Colonic mucosa (tissue), 4 donors: ENCODE measurements at places on chromosomes 4 and X.

DNA sequence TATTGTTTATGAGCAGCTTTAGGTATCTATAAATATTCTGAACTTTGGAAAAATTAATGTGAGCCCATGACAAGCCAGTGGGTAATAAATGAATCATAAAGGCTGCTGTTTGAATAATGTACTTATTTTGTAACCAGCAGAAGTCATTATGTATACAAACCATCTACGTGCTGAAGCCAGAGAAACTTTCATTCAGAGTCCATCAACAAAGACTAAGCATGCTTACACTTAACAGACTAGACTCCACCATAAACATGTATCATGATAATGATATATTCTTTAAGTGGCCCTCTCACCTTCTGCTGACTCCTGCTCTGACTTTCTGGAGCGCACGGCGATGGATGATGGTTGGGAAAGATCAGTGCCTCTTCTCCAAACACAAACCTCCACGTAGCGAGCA lies 72.0 kb downstream of the SMARCA5 start:
- no peak overlapping the region for H3K27ac ChIP-seq
- no peak overlapping the region for H3K4me3 ChIP-seq
- no peaks in the 10 kb centered on the region for H3K27me3 ChIP-seq
- DNase-seq = no peak
- H3K36me3 ChIP-seq = no peaks in the 10 kb centered on the region

DNA sequence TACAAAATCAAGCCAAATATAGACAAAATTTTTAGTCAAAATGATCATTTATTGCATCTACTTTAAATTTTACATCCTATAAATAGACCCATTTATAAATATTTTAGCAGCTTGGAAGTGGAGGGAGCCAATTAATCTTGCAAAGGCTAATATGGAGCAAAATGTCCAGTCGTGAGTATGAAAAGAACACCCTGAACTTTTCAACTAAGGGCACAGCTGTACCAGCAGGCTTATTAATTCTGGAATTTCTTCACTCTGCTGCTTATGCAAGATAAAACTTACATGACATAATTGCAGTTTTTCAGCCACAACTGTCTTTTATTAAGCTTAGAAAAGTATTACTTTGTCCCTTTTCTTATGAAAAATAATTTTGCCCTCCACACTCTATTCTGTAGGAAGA lies 22.9 kb upstream of the USP53 start:
- no peak overlapping the region for H3K4me3 ChIP-seq
- H3K27ac ChIP-seq = no peak overlapping the region
- H3K27me3 ChIP-seq = no peaks in the 10 kb centered on the region
- DNase-seq = no peak
- no peaks in the 10 kb centered on the region for H3K36me3 ChIP-seq

- no peaks in the 10 kb centered on the region for H3K36me3 ChIP-seq
- no peaks in the 10 kb centered on the region for H3K4me1 ChIP-seq
- H3K4me3 ChIP-seq = no peak overlapping the region
- no peak overlapping the region for H3K27ac ChIP-seq
Measured at GRCh38 chr4:153955327-153955726, 166.4 kb upstream of the SFRP2 start.

DNA sequence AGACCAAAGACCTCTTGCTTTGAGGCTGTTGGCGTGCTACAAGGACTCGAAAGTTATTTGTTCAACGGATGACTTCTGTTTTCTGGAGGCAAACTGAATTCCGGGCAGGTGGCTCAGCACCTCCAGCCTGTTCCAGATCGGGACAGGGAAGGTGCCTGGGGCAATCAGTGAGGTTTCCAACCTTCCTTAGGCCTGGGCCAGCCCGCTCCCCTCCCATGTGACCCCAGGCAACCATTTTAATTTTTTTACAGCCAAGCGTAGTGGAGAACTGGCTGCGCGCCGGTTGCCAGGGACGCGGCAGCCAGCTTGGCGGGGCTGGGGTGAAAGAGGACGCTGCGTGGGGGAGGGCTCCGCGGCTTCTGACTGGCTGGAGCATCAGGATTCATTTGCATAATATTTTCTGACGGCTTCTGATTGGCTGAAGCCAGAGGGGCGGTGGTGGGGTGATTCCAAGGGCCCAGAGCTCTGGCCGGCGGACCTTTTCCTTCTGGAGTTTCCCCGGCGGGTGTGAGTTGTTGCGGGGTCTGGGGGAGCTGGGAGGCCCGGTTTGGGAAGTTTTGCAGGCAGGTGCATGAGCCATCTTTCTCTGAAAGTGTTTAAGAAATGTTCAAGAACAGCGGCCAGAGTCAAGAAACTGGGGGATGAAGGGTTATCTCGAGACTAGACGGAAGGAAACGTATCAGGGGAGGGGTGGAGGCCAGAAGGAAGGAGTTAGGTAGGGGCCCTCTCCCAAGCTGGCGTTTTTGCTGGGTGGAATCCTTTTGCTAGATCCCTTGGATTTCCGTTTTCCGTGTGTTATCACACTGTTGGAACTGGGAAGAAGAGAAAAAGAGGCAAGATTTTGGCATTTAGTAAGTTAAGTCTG lies at the start of gene MID1IP1:
MID1IP1 (plus strand) TSS at position 479 of the 865 bp plus-strand sequence. CDS start 3,488 bp downstream, outside the sequence.
- H3K27ac ChIP-seq = peak within 1 kb of the TSS; percentile 78
- no peaks in the 10 kb centered on the region for H3K27me3 ChIP-seq
- DNase-seq = peak; percentile 92
- no peaks in the 10 kb centered on the region for H3K4me1 ChIP-seq
- peak within 1 kb of the TSS; percentile 55 for H3K4me3 ChIP-seq
- H3K36me3 ChIP-seq = no peaks in the 10 kb centered on the region

- H3K4me3 ChIP-seq = no peak overlapping the region
- peak overlapping the region; percentile 93 for H3K27ac ChIP-seq
- no peaks in the 10 kb centered on the region for H3K27me3 ChIP-seq
- DNase-seq = peak; percentile 21
Measured at GRCh38 chr4:183437452-183437851, 7.0 kb upstream of the CDKN2AIP start.

DNA sequence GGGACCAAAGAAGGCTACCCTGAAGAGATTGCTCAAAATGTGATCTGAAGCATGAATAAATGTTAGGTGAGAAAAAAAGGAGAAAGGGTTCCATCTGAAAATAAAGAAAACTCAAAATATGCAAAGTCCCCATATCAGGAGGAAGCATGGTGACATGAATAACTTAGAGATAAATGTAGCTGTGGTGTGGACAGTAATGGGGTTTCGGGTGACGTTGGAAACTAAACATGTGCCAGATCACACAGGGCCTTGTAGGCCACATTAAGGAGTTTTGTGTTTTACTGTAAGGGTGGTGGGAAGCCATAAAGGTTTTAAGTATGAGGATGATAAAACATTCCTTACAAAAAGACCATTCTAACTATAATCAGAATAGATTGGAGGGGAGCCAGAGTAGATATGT lies 40.3 kb upstream of the ACSL4 start:
- DNase-seq = no peak
- H3K27ac ChIP-seq = no peak overlapping the region
- H3K36me3 ChIP-seq = no peaks in the 10 kb centered on the region
- no peak overlapping the region for H3K4me3 ChIP-seq
- no peaks in the 10 kb centered on the region for H3K4me1 ChIP-seq
- H3K27me3 ChIP-seq = no peaks in the 10 kb centered on the region

- DNase-seq = no peak
- no peaks in the 10 kb centered on the region for H3K4me1 ChIP-seq
- no peaks in the 10 kb centered on the region for H3K27me3 ChIP-seq
- H3K36me3 ChIP-seq = no peaks in the 10 kb centered on the region
- no peak overlapping the region for H3K4me3 ChIP-seq
- H3K27ac ChIP-seq = no peak overlapping the region
Measured at GRCh38 chr4:168540503-168541265, 43.8 kb downstream of the PALLD start.

GRCh38 chr4:76515975-76516843 lies 81.2 kb downstream of the SHROOM3 start:
- H3K4me3 ChIP-seq = no peak overlapping the region
- no peak for DNase-seq
- H3K27me3 ChIP-seq = no peaks in the 10 kb centered on the region
- H3K36me3 ChIP-seq = no peaks in the 10 kb centered on the region

- H3K27ac ChIP-seq = no peak overlapping the region
- H3K4me3 ChIP-seq = no peak overlapping the region
- no peak for DNase-seq
- no peaks in the 10 kb centered on the region for H3K4me1 ChIP-seq
- no peaks in the 10 kb centered on the region for H3K27me3 ChIP-seq
Measured at GRCh38 chr4:177125656-177126055, 184.0 kb upstream of the NEIL3 start.

GRCh38 chrX:108399418-108400165 lies 38.6 kb downstream of the COL4A6 start:
- no peaks in the 10 kb centered on the region for H3K27me3 ChIP-seq
- H3K27ac ChIP-seq = no peak overlapping the region
- no peaks in the 10 kb centered on the region for H3K4me1 ChIP-seq
- H3K4me3 ChIP-seq = no peak overlapping the region
- H3K36me3 ChIP-seq = no peaks in the 10 kb centered on the region

DNA sequence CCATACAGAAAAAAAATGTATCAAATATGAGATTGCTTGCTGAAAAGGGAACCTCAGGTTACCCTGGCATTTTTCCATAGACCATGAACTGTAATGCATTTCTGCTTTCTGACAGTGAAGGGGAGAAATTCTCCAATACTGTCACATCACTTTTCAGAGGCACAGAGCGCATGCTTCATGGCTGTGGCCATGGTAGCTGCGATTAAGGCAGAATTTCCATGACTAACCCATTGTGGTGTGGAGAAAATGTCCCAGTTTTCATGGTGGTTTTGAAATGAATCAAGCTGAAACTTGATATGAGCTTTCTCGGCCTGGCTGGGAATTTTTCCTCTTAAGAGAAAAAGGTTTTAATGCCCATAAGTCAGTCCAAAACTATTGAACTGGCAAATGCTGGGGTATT lies 39.5 kb upstream of the MAP3K15 start:
- H3K27me3 ChIP-seq = no peaks in the 10 kb centered on the region
- no peak overlapping the region for H3K27ac ChIP-seq
- DNase-seq = no peak

DNA sequence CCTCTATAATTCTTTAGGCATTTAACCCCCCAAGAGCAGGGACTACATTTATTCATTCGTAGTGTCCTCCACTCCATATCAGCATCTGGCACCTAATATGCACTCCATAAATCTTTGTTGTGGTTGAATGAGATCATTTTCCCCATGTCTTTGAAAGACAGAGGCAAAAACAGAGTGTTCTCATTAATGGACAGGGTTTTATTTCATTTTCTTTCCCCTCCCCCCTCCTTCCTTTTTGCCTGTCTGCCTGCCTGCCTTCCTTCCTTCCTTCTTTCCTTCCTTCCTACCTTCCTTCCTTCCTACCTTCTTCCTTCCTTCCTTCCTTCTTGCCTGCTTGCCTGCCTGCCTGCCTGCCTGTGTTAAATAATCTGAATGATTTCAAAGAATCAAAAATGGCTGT lies 83.2 kb downstream of the SHROOM3 start:
- H3K4me3 ChIP-seq = no peak overlapping the region
- no peaks in the 10 kb centered on the region for H3K4me1 ChIP-seq
- no peaks in the 10 kb centered on the region for H3K36me3 ChIP-seq
- H3K27me3 ChIP-seq = no peaks in the 10 kb centered on the region
- DNase-seq = no peak

DNA sequence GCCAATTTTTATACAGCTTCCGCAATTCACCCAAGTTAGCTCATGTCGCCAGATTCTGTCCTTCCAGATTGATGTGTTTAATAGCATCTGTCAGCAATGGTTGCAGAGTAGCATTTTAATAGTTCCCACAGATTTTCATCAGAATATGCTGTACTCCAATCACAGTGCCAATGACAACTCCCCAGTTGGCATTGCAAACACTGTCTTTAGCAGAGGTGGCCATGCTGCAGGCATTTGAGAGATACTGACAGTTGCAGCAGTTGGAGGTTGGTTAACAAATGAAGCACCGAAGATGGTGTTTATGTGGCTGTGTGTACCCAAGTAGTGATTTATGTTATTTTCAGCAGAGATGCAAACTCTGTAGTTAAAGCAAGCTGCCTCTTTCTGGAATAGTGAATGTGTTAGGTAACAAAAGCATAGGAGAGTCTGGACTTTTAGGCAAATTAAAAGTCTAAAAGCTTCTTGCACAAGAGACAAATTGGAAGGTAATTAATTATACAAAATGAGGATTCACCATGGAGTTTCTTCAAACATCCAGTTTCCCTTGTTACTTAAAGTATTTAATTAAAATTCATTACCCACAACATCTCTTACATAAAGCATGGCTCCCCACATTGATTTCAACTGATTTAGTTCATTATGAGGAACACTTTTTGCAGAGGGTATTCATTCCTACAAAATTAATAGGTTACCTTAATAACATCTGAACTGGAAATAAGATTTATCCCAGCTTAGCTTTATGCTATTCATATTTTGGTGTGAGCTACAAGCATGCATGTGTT lies 65.2 kb downstream of the PARM1 start:
- DNase-seq = no peak
- no peaks in the 10 kb centered on the region for H3K4me1 ChIP-seq

DNA sequence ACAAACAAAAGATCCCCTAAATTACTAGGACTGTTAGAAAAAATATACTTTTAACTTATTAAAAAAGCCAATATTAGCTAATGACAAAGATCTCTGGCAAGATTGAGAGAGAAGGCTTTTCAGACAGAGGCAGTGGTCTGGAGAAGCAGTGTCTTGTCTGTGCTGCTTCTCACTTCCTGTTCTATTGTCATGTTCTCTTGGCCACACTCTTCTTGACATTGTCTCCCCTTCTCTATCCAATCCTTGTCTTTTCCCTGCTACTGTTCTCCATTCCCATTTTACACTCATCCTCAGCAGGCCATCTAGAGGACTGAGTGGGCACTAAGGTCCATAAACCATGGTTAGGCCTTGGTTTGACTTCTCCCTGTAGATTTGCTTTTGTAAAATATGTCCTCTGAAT lies 14.0 kb upstream of the TAPT1 start:
- DNase-seq = no peak
- no peaks in the 10 kb centered on the region for H3K27me3 ChIP-seq
- no peak overlapping the region for H3K4me3 ChIP-seq
- H3K36me3 ChIP-seq = no peaks in the 10 kb centered on the region
- no peak overlapping the region for H3K27ac ChIP-seq

GRCh38 chr4:73859614-73860088 lies 6.6 kb downstream of the PF4V1 start:
- no peaks in the 10 kb centered on the region for H3K4me1 ChIP-seq
- H3K36me3 ChIP-seq = no peaks in the 10 kb centered on the region
- H3K27ac ChIP-seq = no peak overlapping the region
- no peaks in the 10 kb centered on the region for H3K27me3 ChIP-seq

- no peak overlapping the region for H3K4me3 ChIP-seq
- H3K4me1 ChIP-seq = no peaks in the 10 kb centered on the region
Measured at GRCh38 chrX:42694260-42694815, 83.6 kb downstream of the PPP1R2C start.

- no peak overlapping the region for H3K27ac ChIP-seq
- no peak for DNase-seq
Measured at GRCh38 chr4:67104145-67104544, 441.2 kb downstream of the CENPC start.

- H3K27me3 ChIP-seq = no peaks in the 10 kb centered on the region
- no peak overlapping the region for H3K4me3 ChIP-seq
- no peak for DNase-seq
- no peaks in the 10 kb centered on the region for H3K36me3 ChIP-seq
- no peak overlapping the region for H3K27ac ChIP-seq
Measured at GRCh38 chrX:53004038-53004437, 44.6 kb upstream of the GPR173 start.
